ENCODE measurements at places on chromosomes 1 and 21.

GRCh38 chr1:243346016-243346415 lies 90.2 kb downstream of the SDCCAG8 start:
- no peak for DNase-seq

DNA sequence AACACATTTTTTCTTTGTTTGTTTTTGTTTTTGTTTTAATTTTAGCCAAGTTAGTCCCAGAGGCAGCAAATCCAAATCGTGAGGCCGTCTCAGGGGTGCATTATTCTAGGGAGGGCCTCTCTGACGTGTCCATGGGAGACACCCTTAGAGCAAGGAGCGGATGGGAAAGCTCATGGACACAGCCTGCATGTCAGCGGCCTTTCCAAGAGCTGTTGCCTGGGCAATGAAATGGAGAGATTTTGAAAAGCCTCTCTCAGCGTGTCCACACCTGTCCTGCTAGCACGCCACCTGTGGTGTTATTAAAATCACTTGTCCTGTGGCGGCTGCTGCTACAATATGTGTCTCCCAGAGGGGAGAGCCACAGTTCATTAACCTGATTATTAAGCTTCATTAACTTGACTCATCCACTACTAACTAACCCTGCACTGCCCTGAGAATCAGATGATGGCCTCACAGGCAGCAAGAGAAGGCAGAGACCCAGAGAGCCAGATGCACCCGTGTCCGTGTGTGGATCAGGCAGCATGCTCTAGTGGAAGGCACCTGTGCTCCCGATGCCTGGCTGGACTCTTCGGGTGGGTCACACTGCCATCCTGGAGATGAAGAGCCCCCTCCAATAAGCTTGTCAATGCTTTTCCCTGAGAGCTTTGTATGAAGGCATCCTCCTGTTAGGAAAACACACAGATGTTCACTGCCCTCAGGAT lies 133.3 kb downstream of the PGBD5 start:
- no peak for DNase-seq

- no peak for DNase-seq
Observed at GRCh38 chr1:162972773-162973172, 96.4 kb upstream of the RGS4 start.

GRCh38 chr1:65254320-65255034 lies 54.9 kb upstream of the DNAJC6 start:
- no peak for DNase-seq

DNA sequence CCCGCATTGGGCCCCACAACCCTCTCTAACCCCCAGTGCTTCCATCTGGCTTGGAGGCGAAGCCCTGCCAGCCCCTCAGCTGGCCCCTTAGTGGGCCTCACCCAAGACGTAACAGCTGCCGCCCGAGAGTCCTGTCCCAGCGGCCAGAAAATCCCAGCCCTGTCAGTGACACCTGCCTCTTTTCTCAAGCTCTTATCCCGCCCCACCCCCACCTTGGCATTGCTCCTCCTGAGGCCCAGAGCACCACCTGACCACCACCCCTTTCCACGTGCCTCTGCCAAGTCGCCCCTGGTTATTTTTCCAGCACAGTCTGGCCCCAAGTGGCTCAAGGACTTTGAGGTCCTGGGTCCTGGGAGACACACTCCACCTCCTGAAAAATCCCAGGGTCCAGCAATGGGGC lies 5.9 kb upstream of the CTRC start:
- DNase-seq: no peak

- DNase-seq: no peak
Observed at GRCh38 chr1:9128166-9128519, 759 bp downstream of the GPR157 start.

- DNase-seq: no peak
Observed at GRCh38 chr1:229141271-229141670, 129.6 kb upstream of the RAB4A start.

DNA sequence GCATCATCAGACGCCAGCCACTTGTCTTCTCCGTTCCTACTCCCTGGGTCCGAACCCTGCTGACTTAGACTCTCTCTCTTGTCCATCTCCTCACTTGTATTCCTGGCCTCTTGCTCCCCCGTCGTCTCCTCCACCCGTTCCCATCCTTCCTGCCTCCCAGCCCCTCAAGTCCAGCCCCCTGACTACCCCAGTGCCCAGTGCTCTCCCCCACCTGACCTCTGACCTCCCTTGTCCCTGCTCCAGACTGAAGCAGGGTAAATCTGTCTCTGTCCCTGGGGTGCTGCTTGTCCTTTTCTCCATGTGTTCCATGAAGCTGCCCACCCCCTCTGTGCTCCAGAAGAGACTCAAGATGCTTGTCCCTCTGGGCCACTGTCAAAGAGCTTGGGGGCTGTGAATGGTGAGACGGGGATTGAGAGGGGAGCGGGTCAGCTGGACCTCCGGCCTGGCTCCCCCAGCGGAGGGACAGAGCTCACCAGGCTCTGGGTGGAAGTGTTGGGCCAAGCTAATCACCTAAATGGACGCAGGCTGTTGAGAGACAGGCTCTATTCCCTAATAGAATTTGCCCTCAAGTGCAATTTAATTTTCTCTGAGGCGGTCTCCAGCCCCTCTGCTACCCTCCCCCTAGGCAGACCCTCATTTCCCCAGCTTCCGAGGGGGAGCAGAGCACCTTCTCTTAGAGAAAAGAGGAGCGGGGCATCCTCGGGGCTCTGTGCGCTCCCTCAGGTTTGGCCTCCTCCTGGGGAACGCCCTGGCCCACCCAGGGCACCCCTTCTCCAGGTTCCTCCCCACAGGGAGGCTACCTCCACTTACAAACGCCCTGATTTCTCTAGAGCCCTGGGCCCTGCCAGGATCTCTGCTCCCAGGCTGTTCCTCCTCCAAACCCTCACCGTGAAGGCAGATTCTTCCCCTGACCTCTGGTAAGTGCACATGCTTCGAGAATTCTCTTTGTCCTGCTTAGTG lies 11.0 kb upstream of the LHX4 start:
- no peak for DNase-seq

GRCh38 chr1:15090373-15090772 lies 63.2 kb upstream of the TMEM51 start:
- no peak for DNase-seq

GRCh38 chr1:170664828-170665612 lies 1.1 kb downstream of the PRRX1 start:
- DNase-seq: no peak

GRCh38 chr1:175443332-175443731 lies 250.8 kb upstream of the KIAA0040 start:
- DNase-seq: no peak
